Posterior vena cava (tissue), 2 donors: ENCODE measurements at places on chromosomes 7 and 10. TPM values are rescaled to one million over a fixed set of nuclear protein-coding genes. Genes with fewer than 3 reads are reported as not detected.

DNA sequence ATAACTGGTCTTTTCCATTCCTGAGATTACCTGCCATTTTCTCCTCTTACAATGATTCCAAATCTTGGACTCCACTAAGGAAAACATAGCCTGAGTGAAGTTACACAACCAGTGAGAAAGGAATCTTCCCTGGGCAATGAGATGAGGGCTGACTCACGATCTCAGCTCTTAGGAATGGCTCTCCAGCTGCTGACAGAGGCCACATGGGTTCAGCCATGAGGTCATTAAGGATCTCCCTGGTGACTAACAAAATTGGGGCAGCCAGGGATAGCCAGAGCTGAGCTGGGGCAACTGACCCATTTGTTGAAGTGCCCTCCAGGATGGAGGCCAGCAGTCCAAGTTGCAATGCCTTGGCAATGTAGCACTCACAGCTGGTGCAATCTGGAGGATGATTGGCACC, 78.7 kb upstream of the MKLN1 start:
- DNase-seq, result peak; percentile 89

GRCh38 chr10:128174581-128175559, 48.6 kb upstream of the MKI67 start:
- DNase-seq, result no peak

DNA sequence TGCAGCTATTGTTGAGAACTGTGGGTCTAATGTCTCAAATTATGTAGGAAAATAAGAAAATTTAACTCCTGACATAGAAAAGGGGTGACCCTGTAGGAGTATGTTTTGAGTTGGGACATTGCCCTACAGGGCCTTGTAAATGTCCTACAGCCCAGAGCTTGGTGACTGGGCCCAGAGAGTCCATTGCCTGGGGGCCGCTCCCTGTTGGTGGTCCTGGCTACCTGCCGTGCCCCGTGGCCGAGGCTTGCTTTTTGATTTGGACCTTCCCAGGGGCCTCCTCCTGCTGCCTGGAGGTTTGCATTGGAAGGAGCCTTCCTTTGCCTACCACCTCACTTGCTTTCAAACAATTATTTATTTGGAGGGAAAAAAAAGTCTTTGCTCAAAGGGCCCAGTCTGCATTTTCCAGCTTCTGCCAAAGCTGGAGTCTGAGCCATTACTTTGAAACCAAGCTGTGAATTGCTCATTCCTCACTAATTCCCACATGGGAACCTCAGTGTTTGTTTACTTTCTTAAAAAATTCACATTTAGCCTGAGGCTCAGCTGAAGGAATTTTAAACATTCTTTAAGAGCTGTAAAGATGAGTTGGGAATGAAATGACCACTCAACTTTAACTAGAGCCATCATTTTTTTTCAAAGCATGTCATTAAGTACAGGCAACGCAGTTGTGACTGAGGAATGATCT, 355.0 kb downstream of the GLRX3 start:
- DNase-seq, result peak; percentile 42

DNA sequence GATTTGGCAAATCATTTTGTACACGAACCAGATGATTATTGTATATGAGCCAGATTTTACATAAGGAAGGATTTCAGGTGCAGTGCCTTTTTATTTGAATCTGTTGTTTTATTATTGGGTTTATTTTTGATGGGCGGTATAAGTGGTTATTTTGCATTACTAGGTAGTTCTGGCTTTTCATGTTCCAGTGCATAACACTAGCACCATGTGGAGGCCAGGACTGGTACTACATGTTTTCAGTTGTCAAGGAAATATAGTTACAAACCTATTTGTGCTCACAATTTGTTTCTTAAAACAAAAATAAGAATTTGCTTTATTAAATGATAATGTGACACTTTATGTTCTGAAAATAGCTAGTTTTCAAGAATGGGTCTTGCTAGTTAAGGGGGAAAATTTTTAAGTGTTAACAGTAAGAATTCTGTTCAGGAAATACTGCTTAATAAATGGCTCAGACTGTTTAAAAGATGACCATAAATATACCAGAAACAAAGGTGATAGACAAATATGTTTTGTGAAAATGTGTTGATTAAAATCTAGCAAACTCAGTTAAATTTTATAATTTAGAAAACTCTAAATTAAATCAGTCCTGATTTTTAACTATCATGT, 7.1 kb upstream of the SEMA3E start:
- DNase-seq, result no peak

DNA sequence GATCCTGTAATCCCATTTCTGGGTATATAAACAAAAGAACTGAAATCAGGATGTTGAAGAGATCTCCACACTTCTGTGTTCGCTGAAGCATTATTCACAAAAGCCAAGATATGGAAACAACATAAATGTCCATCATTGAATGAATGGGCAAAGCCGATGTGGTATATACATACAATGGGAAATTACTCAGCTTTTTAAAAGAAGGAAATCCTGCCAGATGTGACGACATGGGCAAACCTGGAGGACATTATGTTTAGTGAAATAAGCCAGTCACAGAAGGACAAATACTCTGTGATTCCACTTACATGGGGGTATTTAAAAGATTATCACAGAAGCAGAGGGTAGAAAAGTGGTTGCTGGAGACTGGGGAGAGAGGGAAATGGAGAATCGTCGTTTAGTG, 23.9 kb upstream of the FAM107B start:
- no peak for DNase-seq

Gene CDHR1
- 0.28 TPM for total RNA-seq

Gene TRIM74
- total RNA-seq, result 0.33 TPM

Gene ACBD7
- total RNA-seq, result 0.46 TPM

Gene CALU
- 393 TPM for total RNA-seq
